ENCODE measurements at places on chromosomes 11 and 22.

DNA sequence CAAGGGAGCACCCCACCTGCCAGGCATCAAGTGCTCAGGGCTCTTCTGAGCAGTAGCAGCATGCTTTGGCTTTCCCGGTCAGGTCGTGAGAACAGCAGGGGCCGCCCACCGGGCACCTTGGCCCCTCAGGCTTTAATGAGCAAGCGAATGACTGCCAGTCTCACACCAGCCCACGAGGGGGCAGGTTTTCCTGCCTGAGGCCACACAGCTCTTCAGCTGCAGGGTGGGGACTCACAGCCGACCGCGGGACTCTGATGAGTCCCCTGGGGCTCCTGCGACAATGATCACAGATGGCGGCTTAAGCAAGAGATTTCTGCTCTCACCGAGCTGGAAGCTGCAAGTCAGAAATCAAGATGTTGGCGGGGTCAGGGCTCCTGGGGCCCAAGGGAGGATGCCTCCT, 14.3 kb upstream of the FGF19 start:
- DNase-seq, result no peak

GRCh38 chr11:116172156-116172555, 600.6 kb downstream of the BUD13 start:
- no peak for DNase-seq

DNA sequence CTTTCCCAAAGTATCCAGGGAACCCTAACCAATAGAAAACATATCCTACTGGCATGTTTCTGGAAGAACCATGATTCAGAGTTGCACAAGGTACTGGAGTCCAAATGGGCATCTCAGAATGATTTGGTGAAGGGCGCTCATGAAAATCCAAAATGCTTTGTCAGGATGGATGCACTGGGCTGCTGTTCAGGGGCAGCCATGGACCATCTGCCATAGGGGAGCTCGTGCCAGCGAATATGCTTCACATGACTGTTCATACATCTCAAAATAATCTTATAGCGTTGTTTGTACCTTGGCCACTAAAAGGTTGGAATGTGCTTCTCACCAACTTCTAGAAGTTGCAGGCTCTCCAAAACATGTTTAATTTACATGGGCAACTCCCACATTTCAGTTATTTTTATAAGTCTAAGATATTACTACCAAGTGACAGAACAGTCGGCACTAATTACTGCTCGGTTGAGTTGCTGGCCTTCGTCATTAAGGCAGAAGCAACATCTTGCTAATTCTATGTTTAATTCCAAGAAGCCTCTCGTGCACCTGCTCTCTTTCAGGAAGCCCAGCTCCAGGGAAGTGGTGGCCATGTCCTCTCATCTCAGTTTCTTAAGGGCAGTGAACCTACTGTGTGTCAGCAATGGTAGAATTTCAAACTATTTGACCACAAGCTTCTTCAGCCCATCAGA, 1497.7 kb downstream of the TBC1D22A start:
- no peak for DNase-seq

- DNase-seq, result no peak
Measured at GRCh38 chr22:48649031-48649430, 1178.6 kb downstream of the BRD1 start.

DNA sequence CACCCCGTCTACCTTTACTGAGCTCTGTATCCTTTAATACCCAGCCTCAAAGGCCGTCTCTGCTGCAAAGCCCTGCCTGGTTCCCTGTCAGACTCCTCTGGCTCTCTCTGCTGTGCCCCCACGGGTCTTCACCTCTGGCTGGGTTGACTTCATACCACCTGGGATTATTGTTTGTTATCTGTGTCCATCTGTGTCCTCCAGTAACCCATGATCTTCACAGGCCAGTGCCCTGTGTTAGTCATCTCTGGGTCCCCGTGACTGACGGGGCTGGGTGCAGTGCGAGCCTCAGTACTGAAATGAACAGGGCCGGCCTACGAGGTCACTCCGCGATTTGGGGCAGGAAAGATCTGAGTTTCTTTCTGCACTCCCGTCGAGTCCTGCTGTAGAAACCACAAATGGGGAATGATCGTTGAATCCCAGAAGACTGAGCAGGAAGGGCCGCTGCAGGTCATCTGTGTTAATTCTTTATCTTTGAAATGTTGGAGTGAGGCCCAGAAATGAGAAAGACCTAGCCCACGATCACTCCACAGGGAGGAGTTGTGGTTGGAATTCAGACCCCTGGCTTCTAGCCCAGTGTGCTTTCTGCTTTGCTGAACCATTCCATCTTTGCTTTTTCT, 12.3 kb upstream of the TUB start:
- DNase-seq, result no peak

- no peak for DNase-seq
Measured at GRCh38 chr11:32088117-32088941, 2.5 kb upstream of the RCN1 start.

GRCh38 chr22:46133588-46133855, 16.8 kb upstream of the PPARA start:
- no peak for DNase-seq

DNA sequence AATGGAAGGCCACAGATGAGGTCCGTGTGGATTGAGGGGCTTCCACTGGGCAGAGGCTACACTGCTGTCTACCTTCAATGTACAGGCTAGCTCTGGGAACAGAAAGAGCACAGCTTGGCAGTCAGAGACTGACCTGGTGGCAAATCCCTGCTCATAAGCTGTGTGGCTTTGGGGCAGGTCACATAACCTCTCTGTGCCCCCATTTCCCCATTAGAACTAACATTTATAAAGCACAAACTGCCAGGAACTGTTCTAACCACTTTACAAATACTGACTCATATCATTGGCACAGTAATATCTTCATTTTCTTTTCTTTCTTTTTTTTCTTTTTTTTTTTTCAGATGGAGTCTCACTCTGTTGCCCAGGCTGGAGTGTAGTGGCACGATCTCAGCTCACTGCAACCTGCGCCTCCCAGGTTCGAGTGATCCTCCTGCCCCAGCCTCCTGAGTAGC, 3.1 kb downstream of the FOSL1 start:
- no peak for DNase-seq

DNA sequence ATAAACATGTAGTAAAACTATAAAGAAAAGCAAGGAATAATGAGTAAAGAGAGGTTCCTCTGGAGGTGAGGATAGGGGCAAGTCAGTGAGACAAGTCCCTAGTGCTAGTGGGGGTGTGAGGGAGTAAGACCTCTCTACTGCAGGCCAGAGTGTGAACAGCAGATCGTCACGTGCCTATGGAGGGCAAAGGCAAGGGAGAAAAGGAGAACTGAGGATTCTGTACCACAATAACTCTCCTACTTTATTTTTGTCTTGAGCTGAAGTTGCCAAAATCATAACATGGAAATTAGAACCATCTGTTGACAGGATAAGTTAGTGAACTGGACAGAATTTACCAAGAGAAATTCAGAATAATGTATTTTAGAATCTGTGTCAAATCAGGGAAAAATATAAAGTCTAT, 77.6 kb downstream of the ENTHD1 start:
- no peak for DNase-seq

DNA sequence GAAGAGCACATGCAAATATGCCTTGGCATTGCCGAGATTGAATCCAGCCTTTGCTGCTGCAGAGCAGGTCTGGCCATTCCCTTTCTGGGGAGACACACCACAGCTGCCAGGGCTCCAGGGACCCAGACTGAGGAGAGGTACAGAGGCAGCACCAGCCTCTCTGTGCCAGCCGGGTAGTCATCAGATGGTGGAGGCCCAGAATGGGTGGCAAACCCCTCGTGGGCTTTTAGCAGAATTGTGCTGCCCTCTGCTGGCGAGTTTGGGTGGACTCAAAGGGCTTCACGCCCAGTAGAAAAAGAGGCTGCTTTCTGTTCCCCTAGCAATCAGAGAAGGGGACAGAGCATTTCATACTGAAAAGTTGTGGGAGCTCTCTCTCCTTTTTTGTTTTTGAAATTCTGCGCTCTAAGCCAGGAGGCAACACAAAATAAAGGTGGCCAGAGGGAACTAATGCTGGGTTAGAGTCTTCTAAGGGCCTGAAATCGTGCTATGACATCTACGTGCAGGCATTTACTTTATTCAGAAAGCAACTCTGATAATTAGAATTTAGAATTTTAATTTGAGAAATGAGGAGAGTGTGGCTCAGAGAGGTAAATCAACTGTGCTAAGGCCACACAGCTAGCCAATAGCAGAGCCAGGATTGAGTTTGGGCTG, 158.8 kb upstream of the NAV2 start:
- peak; percentile 60 for DNase-seq

- DNase-seq, result no peak
Measured at GRCh38 chr11:6096417-6096816, 11.1 kb upstream of the OR56B4 start.

DNA sequence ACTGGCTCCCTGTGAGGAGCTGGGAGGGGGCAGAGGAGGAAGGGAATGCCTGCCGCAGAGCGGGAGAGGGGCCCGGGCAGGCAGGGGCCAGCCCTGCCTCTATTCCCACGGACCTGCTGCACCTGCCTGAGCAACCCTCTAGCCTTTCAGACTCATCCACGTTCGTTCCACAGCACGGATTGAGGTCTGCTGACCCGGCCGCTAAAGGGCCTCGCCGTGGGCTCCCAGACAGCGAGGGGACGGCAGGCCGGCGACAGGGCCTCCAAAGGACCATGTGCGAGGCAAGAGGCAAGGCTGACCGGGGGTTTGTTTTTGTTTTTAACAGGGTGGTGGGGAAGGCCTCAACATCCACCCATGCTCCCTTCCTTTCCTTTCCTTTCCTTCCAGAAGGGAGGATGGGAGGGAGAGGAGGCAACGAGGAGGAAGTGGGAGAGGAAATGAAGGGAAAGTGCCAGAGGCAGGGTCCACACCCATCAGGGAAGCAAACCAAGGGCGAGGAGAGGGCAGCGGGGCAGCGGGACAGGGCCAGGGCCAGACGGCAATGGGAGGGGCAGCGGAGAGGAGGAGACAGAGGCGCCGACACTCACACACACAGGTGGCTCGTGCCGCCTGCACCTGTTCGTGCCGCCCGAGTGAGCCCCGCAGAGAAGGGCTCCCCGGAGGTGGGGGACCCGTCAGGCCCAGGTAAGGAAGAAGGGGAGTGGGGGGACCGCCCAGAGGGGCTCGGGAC, 7.5 kb downstream of the LRFN4 start:
- DNase-seq, result no peak

DNA sequence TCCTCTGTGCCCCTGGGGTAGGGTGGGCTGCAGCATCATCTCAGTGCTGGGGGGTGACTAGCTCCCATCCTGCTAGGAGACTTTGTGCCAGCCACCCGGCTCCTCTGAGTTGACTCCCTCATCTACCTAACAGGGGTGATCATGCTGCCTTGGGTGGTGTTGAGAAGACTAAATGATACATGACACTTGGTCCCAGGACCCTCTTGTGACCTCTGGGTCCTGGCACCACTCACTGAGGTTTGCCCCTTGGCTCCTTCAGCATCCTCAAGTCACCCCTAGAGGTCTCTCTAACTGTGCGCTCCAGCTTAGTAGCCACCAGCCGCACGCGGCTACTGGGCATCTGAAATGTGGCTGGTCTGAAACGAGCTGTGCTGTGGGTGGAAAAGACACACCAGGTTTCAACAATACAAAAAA, 72.1 kb downstream of the LRRC32 start:
- no peak for DNase-seq

GRCh38 chr11:111788051-111788450, 21.9 kb upstream of the PPP2R1B start:
- no peak for DNase-seq

- no peak for DNase-seq
Measured at GRCh38 chr22:47281126-47282106, 519.0 kb downstream of the TBC1D22A start.

DNA sequence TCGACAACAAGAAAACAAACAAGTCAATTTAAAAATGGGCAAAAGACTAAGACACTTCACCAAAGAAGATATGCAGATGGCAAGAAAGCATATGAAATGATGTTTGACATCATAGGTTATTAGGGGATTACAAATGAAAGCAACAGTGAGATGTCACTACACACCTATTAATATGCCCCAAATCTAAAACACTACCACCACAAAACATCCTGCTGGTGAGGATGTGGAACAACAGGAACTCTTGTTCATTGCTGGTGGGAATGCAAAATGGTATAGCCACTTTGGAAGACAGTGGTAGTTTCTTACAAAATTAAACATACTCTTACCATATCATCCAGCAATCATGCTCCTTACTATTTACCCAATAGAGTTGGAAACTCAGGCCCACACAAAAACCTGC, 29.0 kb downstream of the PRRG4 start:
- no peak for DNase-seq

GRCh38 chr11:102457865-102458264, 5.3 kb upstream of the TMEM123 start:
- DNase-seq, result no peak

GRCh38 chr11:17486646-17487045, 10.0 kb upstream of the ABCC8 start:
- DNase-seq, result no peak

DNA sequence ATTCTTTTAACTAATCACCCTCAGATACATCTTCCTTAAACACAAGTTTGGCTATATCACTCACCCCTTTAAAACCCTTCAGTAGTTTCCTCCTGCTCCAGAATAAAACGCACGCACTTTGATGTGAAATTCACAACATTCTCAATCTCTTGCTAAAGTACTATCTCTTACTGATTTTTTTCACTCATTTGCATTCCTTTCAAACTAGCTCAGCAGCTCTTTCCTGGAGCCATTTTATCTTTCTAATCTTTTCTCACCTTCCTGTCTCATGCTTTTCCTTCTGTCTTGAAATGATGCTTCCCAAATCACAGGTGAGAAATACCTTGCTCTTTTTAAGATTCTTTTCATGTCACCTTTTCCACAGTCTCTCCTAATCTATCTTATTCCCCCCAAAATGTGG, 1074.4 kb downstream of the DLG2 start:
- DNase-seq, result no peak

DNA sequence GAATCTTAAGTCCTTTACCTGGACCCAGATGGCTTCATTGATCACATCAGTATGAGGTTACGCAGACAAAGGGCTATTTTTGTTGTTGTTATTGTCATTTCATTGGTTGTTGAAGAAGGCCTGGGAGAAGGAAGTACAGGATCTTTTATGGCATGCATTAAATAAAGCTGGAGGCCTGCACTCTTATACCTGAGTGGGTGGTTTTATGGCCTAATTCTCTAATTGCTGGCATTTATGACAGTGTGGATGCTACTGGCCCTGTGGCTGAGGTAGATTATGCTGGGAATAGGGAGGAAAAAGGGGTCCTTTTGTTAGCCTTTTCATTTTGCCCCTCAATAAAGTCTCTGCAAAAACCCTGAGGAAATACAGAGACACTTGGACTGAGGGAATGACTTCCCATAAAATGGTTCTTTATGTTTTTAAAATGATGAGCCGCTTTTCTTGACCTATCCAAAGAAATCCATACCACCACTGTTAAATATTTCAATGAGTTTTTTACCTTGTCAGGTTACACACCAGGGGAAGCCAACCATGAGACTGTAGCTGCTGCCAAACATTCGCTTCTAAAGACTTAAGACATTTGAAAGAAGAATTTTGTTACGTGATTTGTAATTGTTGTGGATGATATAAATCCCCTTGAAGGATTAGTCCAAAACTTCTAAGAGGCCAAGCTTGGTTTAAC, 6.8 kb downstream of the KMT2A start:
- no peak for DNase-seq

- DNase-seq, result no peak
Measured at GRCh38 chr11:113730887-113731726, 25.0 kb upstream of the TMPRSS5 start.

GRCh38 chr22:20319041-20319744, 667 bp downstream of the DGCR6L start:
- no peak for DNase-seq
